ENCODE measurements at places on chromosomes 4 and X. TPM values are rescaled to one million over a fixed set of nuclear protein-coding genes. Genes with fewer than 3 reads are reported as not detected.

ASIC5 gene
- not detected for total RNA-seq

TMEM154 gene
- 4.5 TPM for total RNA-seq

ASB5 gene
- not detected for total RNA-seq

REPS2 gene
- 1.3 TPM for total RNA-seq

RBM46 gene
- total RNA-seq, result not detected

SPANXC gene
- not detected for total RNA-seq
